ENCODE measurements at places on chromosomes 5 and 9. TPM values are rescaled to one million over a fixed set of nuclear protein-coding genes. Genes with fewer than 3 reads are reported as not detected.

GRCh38 chr5:153365547-153365946, 124.9 kb upstream of the GRIA1 start:
- no peak for DNase-seq
- H3K4me1 ChIP-seq = no peaks in the 10 kb centered on the region
- H3K27ac ChIP-seq = no peak overlapping the region
- H3K36me3 ChIP-seq = no peaks in the 10 kb centered on the region

TMC1 gene
- 0.57 TPM for total RNA-seq

DNA sequence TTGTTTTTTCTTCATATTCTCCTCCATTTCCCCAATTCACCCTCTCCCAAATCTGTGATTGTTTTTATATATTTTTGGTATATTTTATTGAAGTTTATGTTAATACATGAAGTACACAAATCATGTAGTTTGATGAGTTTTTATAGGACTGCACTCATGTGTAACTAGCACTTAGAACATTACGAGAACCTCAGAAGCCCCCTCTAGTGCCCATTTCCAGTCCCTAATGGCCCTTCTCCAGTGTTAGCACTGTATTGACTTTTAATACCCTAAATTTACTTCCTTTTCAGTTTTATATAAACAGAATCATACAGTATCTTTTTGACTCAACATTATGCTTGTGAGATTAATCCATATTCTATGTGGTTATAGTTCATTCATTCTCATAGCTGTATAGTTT, 18.5 kb upstream of the FKTN start:
- H3K4me3 ChIP-seq = no peak overlapping the region
- no peaks in the 10 kb centered on the region for H3K27me3 ChIP-seq
- H3K27ac ChIP-seq = no peak overlapping the region
- H3K36me3 ChIP-seq = no peaks in the 10 kb centered on the region
- DNase-seq = no peak
- no peaks in the 10 kb centered on the region for H3K4me1 ChIP-seq

- no peak overlapping the region for H3K4me3 ChIP-seq
- no peaks in the 10 kb centered on the region for H3K36me3 ChIP-seq
These were observed 411.5 kb downstream of the NFIB start for GRCh38 chr9:13902286-13903066.

- no peaks in the 10 kb centered on the region for H3K27me3 ChIP-seq
- H3K4me3 ChIP-seq = no peak overlapping the region
- no peaks in the 10 kb centered on the region for H3K36me3 ChIP-seq
- H3K4me1 ChIP-seq = no peaks in the 10 kb centered on the region
- H3K27ac ChIP-seq = no peak overlapping the region
These were observed 79.4 kb downstream of the ZNF366 start for GRCh38 chr5:72427488-72428437.

DNA sequence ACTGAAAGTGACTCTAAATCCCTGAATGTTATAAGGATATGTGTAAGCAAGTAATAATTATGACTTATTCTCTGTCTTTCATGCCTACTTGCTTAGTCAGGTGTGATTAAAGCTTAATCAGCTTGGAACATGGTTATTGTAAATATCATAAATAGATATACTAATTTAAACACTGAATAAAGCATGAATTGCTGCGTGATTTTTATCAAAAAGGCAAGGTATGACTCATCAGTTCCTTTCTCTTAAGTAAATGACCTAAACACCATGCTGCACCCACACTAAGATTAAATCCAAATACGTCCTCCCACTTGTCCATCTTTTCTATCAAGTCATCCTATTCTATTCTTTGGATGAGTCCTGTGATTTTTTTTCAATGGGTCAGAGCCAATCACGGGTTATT, 124.6 kb upstream of the MTAP start:
- H3K4me3 ChIP-seq = no peak overlapping the region
- peak overlapping the region; percentile 99 for H3K27ac ChIP-seq
- H3K27me3 ChIP-seq = no peaks in the 10 kb centered on the region
- H3K4me1 ChIP-seq = peaks cover 90% of the 10 kb centered on the region
- no peaks in the 10 kb centered on the region for H3K36me3 ChIP-seq

DNA sequence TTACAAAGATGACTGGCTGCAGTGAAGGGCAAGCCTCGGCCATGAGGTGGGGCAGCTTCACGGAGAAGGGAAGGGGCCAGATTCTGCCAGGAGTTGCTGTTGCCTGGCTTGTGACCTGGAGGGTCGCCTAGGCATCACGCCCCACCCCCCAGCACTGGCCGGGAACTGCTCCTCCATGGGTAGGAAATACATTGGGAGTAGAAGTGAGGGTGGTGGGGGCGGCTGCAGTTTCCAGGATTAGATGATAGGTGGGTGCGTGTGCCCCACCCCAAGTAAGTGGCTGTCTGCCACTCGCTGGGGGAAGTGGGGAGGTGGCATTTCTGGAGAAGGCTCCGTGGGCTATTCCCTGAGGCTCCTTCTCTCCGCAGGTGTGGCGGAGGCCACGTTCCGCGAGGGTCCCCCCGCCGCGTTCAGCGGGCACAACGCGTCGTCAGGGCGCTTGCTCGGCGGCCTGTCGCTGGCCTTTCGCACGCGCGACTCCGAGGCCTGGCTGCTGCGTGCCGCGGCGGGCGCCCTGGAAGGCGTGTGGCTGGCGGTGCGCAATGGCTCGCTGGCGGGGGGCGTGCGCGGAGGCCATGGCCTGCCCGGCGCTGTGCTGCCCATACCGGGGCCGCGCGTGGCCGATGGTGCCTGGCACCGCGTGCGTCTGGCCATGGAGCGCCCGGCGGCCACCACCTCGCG, 16.9 kb downstream of the CRB2 start:
- no peaks in the 10 kb centered on the region for H3K27me3 ChIP-seq
- no peak for DNase-seq
- H3K27ac ChIP-seq = no peak overlapping the region
- H3K36me3 ChIP-seq = no peaks in the 10 kb centered on the region

GRCh38 chr9:125262294-125262991, 817 bp downstream of the GAPVD1 start:
- no peak for DNase-seq
- peak overlapping the region; percentile 92 for H3K4me3 ChIP-seq
- peaks cover 19% of the 10 kb centered on the region for H3K4me1 ChIP-seq
- no peaks in the 10 kb centered on the region for H3K27me3 ChIP-seq
- H3K36me3 ChIP-seq = no peaks in the 10 kb centered on the region

- H3K4me1 ChIP-seq = peaks cover 50% of the 10 kb centered on the region
- no peak overlapping the region for H3K27ac ChIP-seq
- H3K4me3 ChIP-seq = no peak overlapping the region
- no peak for DNase-seq
- H3K27me3 ChIP-seq = no peaks in the 10 kb centered on the region
- H3K36me3 ChIP-seq = 0 out of 2 replicates have a peak, but pooled peaks cover 2% of the 10 kb centered on the region
These were observed 79.1 kb upstream of the RARS1 start for GRCh38 chr5:168407211-168407610.

DNA sequence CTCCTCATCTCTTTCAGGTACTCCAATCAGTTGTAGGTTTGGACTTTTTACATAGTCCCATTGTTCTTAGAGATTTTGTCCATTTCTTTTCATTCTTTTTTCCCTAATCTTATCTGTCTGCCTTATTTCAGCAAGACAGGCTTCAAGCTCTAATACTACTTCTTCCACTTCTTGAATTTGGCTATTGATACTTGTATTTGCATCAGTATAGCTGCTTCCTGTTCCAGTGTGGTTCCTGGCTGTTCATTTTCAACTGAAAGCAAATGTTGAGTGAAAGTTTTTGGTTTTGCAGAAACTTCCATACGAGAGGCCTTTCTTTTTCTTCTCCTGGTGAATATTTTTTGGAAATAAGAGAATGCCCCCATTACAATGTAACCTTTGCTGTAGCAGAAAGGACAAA, 12.0 kb upstream of the IFNA1 start:
- no peak overlapping the region for H3K4me3 ChIP-seq
- H3K27me3 ChIP-seq = no peaks in the 10 kb centered on the region
- no peak overlapping the region for H3K27ac ChIP-seq
- H3K36me3 ChIP-seq = no peaks in the 10 kb centered on the region
- DNase-seq = no peak
- no peaks in the 10 kb centered on the region for H3K4me1 ChIP-seq

DNA sequence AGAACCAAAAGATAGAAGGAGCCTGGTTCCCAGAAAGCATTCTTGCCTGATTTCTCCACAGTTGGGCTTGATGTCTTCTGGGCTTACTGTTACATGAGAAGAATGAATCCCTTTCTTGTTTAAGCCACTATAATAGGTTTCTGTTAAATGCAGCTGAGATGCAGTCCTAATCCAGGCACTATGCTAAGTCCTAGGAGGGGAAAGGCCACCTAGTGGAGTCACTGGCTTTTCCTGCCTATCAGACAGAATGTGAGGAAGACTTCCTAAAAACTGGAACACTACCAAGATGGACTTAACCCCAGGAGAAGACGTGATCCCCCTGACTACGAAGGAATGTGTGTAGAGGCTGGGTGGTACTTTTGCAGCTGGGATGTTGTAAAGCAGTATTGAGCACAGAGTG, 34.3 kb upstream of the FSD1L start:
- H3K27me3 ChIP-seq = no peaks in the 10 kb centered on the region
- no peaks in the 10 kb centered on the region for H3K4me1 ChIP-seq
- H3K36me3 ChIP-seq = no peaks in the 10 kb centered on the region
- H3K27ac ChIP-seq = no peak overlapping the region

- H3K36me3 ChIP-seq = no peaks in the 10 kb centered on the region
- no peaks in the 10 kb centered on the region for H3K4me1 ChIP-seq
- no peak overlapping the region for H3K4me3 ChIP-seq
- no peak for DNase-seq
These were observed 13.2 kb upstream of the PCA3 start for GRCh38 chr9:76751001-76751400.

DNA sequence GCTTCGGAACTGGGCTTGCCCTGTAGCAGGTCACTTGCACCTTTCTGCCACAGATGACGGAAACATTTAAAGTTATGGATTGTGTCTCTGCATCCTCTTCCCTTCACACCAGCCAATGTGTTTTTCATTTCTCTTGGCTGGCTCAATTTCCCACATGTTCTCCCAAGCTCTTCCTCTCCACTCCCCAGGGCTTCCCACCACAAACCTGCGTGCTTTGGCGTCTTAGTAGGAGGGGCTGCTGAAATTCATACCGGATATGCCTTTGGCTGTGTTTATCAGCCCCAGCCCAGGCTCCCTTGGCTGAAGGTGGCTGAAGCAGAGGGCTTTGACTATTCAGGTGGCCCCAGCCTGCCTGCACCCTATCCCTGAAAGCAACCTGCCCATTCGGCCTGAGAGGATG, 32.1 kb downstream of the ADRB2 start:
- H3K27me3 ChIP-seq = no peaks in the 10 kb centered on the region
- no peak for DNase-seq
- no peaks in the 10 kb centered on the region for H3K4me1 ChIP-seq

All from HCT116 (cell line).